ENCODE measurements at places on chromosomes 12 and 14.

DNA sequence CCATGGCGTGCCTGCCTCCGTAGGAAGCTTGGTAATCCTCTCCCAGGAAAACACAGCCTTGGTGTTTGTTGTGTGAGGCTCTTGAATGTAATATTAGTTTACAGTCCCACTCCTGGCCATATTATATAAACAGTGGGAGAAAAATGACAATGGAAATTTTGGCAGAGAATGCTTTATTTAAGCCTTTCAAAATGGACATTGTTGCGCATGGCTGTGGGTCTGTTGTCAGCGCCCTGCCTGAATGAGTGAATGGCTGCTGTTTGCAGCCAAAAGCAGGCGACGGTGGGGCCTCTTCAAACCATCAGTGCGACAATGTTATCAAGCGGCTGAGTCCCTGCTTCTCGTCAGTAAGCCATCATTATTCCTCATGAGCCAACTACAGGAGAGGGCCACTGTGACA is 201.8 kb upstream of the RMST start:
- DNase-seq, result no peak

- DNase-seq, result no peak
These were observed 30.8 kb downstream of the GPR19 start for GRCh38 chr12:12665194-12665593.

DNA sequence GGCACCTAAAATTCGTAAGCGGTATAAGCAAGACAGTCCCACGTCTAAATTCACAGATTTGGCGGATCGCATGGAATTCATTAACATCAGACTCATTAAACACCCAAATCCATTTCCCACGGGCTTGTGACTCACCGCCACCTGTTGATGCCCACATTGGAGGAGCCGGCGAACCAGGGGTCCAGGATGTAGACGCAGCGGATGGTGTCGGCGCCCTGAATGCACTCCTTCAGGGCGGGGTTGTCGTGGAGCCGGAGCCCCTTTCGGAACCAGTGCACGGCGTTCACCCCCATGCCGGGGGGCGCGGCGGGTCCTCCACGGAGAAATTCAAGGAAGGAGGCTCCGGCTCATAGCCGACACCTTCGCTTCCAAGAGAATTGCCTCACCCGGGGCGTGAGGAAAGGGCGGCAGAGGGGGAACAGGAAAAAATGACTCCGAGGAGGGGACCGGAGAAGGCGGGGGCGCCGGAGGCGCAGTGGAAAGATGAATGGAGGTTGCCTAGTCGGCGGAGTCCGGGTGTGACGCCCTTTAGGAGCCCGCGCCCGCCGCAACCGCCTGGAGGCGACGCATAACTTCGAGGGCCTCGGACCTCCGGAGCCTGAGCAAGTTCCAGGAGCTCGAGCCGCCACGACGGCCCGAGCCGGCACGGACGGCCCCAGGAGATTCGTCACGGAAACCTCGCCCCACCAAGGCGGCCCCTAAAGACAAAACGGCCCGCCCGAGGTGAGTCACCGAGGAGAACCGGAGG is 506 bp downstream of the CRY1 start:
- DNase-seq, result peak; percentile 78

- DNase-seq, result no peak
These were observed 27.6 kb upstream of the KCNMB4 start for GRCh38 chr12:70338531-70338930.

- no peak for DNase-seq
These were observed 22.3 kb downstream of the HDAC7 start for GRCh38 chr12:47797441-47797840.

DNA sequence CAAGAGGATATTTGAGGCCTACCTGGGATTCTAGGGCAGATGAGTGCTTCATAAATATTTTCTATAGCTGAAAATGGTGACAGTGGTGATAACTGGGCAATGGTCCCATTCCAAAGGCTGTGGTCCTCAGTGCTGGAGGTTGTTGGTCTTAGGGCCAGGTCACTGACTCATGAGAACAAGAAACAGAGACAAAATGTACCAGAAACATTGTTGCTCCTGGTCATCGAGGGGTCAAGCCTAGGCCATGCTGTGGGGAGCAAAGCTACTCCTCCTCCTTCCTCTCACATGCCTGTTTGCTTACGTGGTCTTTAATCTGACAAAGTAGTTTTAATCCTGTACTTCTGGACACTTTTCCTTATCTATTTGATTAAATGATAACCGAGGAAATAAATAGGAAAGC is 33.8 kb downstream of the ERG28 start:
- DNase-seq, result no peak

DNA sequence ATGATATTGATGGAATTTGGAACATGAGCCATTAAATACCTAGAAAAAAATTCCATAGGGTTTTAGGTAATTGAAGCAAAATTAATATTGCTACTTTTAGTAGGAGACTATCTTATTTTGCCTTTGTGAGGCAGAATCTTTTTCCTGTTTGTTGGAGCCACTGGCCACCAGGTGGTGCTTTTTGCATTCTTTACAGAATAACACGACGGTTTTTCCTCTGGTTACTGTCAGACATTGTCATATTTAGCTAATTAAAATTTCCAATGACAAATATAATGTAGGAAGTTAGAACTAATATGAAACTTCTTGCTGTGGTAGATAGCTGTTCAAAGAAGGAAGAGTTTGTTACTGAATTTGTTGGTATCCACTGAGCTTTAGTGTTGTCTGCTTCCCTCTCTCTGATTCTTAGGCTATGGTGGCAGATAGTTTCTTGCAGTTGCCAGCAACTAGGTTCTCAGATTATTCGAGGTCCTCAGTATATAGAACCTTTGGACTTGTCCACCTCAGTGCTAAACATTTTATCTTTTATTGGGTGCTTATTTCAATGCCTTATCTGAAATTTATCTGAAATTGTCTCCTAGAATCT is 25.7 kb downstream of the RAB21 start:
- peak; percentile 38 for DNase-seq

GRCh38 chr14:105197211-105197641 is 16.1 kb upstream of the NUDT14 start:
- DNase-seq, result no peak

- DNase-seq, result no peak
These were observed 17.9 kb downstream of the PHETA1 start for GRCh38 chr12:111351026-111351425.
